ENCODE measurements at places on chromosomes 7 and 10. TPM values are rescaled to one million over a fixed set of nuclear protein-coding genes. Genes with fewer than 3 reads are reported as not detected.

Gene HGF
- 17.9 TPM for total RNA-seq

DNA sequence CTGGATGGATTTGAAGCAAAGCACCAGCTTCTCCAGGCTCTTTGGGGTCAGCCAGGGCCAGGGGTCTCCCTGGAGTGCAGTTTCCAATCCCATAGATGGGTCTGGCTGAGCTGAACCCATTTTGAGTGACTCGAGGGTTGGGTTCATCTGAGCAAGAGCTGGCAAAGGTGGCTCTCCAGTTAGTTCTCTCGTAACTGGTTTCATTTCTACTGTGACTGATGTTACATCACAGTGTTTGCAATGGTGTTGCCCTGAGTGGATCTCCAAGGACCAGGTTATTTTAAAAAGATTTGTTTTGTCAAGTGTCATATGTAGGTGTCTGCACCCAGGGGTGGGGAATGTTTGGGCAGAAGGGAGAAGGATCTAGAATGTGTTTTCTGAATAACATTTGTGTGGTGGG, 14.2 kb downstream of the LEP start:
- no peak overlapping the region for H3K27ac ChIP-seq
- no peak for DNase-seq
- H3K4me3 ChIP-seq = no peak overlapping the region
- H3K4me1 ChIP-seq = peaks cover 10% of the 10 kb centered on the region

DNA sequence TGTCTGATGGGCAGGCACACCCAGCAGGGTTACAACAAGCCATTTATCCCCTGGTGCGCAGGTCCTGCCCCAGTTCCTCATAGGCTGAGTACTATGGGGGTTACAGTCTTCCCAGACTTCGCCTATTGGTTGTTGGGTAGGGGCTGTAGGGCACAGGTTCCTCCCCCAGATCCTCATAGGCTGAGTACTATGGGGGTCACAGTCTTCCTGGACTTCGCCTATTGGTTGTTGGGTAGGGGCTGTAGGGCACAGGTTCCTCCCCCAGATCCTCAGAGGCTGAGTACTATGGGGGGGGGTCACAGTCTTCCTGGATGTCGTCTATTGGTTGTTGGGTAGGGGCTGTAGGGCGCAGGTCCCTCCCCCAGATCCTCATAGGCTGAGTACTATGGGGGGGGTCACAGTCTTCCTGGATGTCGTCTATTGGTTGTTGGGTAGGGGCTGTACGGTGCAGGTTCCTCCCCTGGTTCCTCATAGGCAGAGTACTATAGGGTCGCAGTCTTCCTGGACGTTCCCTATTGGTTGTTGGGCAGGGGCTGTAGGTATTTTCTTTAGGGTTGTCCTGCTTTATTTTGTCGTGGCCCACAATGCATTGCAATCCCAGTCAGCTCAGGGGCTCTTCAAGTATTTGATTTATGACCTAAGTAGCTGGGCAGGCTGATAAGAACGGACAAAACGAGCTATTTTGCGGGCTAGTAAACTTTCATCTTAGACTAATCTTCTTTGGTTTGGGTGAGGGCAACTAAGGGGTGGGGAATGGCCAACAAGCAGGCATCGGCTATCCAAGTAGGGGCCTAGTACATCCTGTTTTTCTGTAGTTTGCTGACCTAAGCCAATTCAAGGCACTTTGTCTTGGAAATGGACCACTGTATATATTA, 3.4 kb downstream of the LRRC27 start:
- H3K36me3 ChIP-seq = peaks cover 2% of the 10 kb centered on the region
- peak overlapping the region; percentile 89 for H3K27ac ChIP-seq
- peaks cover 31% of the 10 kb centered on the region for H3K4me1 ChIP-seq
- H3K4me3 ChIP-seq = no peak overlapping the region

DNA sequence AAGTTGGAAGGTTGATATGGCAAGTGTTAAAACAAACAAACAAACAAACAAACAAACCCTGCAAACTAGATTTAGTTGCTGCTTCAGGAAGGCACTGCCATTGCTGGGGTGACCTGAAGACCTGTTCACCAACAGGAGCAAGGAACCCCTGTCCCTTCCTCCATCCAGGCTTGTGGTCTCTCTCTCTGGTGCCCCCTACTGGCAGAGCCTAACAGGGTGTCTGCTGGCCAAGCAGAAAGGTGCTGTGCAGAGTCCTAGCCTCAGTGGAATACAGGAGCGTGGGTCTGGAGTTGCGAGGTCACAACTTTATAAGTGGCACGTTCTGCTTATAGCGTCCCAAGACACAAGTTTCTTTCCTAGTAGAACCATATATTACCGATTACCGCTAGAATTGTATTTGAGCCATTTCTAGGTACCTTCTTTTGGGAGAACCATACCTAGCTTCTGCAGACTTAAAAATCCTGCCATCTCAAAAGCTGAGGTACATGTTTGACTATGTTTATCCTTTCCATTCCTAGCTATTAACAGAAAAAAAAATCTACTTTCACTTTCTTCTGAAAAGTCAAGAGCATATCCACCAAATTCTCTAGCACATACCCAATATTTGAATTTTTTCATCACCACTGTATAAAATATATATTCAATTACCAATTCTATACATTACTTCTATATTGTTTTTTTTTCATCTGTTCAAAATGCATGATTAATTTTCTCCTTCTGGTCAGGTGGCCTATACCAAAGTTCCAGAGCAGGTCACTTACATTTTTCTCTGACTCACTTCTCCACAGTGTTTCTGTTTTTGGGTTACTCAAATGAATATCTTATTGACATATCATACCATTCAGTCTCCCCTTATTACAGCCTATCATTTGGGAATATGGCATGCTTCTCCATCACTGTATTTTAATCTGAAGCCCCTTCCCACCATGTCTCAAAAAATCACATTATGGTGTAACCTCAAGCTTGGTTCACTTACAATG, 29.1 kb upstream of the CALD1 start:
- no peaks in the 10 kb centered on the region for H3K4me1 ChIP-seq
- H3K27me3 ChIP-seq = no peaks in the 10 kb centered on the region
- no peaks in the 10 kb centered on the region for H3K36me3 ChIP-seq

- no peak for DNase-seq
- no peaks in the 10 kb centered on the region for H3K4me1 ChIP-seq
- no peaks in the 10 kb centered on the region for H3K27me3 ChIP-seq
- no peak overlapping the region for H3K4me3 ChIP-seq
Observed at GRCh38 chr10:17989908-17990767, 38.4 kb downstream of the SLC39A12 start.

GRCh38 chr10:128210215-128211063, 84.2 kb upstream of the MKI67 start:
- DNase-seq = peak; percentile 46
- peaks cover 12% of the 10 kb centered on the region for H3K27me3 ChIP-seq
- no peaks in the 10 kb centered on the region for H3K4me1 ChIP-seq
- no peak overlapping the region for H3K27ac ChIP-seq
- no peaks in the 10 kb centered on the region for H3K36me3 ChIP-seq
- H3K4me3 ChIP-seq = peak overlapping the region; percentile 63

Gene ZP3
- total RNA-seq = 15.7 TPM

DNA sequence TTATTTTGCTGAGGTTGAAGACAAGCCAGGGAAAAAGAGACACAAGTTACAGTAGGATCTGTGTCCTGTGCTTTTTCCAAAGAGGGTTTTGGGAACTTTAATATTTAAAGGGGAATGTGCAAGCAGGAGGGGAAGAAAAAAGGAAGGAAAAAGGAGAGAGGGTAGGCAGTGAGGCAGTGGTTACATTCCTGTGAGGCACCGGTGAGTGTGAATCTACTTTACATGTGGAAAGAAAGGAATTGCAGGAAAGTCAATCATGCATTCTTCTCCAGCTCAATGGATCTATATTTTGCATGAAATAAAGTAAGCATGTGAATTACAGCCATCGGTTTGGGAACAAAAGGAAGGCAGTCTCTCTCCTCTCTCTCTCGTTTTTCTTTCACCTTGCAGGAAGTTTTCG, 12.6 kb upstream of the DYNC2I1 start:
- H3K36me3 ChIP-seq = no peaks in the 10 kb centered on the region
- H3K27me3 ChIP-seq = no peaks in the 10 kb centered on the region
- H3K4me3 ChIP-seq = no peak overlapping the region
- H3K27ac ChIP-seq = no peak overlapping the region
- DNase-seq = no peak

DNA sequence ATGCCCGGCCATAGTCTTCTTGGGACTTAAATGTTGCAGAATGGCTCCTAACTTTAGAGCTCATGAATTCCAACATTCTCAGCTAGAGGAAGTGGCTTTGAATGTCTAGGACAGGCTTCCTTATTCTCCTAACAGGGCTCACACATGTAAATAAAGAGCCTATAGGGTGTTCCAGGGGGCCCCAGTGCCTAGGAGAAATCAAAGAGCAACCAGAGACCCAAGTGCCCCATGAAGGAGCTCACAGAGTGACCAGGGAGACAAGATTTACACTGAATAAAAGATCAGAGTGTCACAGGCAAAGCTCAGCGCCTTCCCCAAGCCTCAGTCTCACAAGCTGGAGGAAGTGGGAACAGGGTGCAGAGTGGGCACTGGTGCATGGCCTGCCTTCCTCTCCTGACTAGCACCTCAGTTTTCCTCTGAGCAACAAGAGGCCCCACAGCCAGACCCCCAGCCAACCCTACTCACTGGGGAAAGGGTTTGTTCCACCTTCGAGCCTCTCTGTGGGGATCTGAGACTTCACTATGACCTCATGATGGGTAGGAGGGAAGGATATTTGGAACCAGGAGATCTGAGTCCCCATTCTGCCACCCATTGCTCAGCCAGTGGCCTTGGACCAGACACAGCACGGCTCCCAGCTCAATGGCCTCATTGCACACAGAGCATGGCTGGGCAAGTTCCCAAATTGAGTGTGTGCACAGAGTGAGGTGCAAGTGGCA, 16.0 kb downstream of the TMEM273 start:
- peaks cover 7% of the 10 kb centered on the region for H3K4me1 ChIP-seq
- no peak overlapping the region for H3K4me3 ChIP-seq
- no peaks in the 10 kb centered on the region for H3K36me3 ChIP-seq
- no peak overlapping the region for H3K27ac ChIP-seq
- DNase-seq = no peak

DNA sequence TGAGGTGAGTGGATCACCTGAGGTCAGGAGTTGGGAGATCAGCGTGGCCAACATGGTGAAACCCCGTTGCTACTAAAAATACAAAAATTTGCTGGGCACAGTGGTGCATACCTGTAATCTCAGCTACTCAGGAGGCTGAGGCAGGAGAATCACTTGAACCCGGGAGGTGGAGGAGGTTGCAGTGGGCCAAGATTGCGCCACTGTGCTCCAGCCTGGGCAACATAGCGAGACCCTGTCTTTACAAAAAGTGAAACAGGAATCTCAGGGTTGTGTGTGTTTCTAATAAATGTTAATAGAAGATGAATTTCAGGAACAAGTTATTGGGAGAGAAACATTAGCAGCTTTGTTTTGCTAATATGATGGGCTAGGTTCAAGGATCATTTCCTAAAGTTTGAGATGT, 19.9 kb downstream of the PPP2R2D start:
- no peaks in the 10 kb centered on the region for H3K36me3 ChIP-seq
- H3K4me3 ChIP-seq = no peak overlapping the region
- no peak overlapping the region for H3K27ac ChIP-seq
- no peaks in the 10 kb centered on the region for H3K4me1 ChIP-seq

Gene ASB10
- total RNA-seq = not detected

Gene SH2D4B
- total RNA-seq = 0.12 TPM

Gene ZNF22
- total RNA-seq = 17.7 TPM

- H3K27me3 ChIP-seq = no peaks in the 10 kb centered on the region
- no peaks in the 10 kb centered on the region for H3K36me3 ChIP-seq
Observed at GRCh38 chr7:85111761-85112160, 75.1 kb downstream of the SEMA3D start.

Gene EVX1
- total RNA-seq = not detected

Gene TBX20
- total RNA-seq = 0.11 TPM

Gene ANKRD7
- total RNA-seq = 0.55 TPM

- DNase-seq = peak; percentile 46
- H3K27ac ChIP-seq = no peak overlapping the region
- H3K4me3 ChIP-seq = no peak overlapping the region
- no peaks in the 10 kb centered on the region for H3K27me3 ChIP-seq
- peaks cover 2% of the 10 kb centered on the region for H3K4me1 ChIP-seq
Observed at GRCh38 chr7:46189255-46189790, 268.3 kb upstream of the IGFBP3 start.

DNA sequence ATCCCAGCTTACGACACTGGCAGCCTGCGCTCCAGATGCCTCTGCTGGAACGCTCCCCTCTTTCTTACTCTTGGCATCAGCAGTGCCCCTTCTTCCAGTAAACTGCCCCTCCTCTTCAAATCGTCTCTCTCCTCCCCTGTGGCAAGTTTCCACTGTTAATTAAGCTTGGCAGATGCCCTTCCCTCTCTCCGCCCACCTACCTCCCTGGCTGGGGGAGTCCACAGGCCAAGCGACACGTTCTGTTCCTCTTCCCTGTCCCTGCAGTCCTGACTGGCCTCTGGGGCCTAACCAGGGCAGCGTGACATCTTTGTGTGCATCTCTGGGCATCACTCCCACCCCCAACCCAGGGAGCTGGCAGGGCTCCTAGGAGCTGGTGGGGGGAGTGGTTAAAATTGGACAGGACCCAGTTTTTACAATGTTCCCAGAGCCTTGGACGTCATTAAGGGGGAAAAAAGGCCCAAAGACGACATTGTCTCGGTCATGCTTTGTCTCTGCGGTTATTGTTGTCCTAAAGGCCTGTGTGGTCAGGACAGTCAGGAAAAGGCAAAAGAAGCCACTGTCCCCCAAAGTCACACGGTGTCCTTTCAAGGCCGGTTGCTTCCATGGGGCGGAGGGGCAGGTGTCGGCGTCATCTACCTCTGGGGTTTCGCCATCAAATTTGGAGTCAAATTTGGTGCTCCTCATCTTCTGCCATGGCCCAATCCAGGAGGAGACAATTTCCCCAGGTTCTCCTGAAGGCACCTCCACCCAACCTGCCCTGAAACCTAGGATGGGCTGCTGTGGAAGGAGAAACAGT, 54.2 kb downstream of the DLG5 start:
- peaks cover 4% of the 10 kb centered on the region for H3K36me3 ChIP-seq
- no peaks in the 10 kb centered on the region for H3K27me3 ChIP-seq
- peaks cover 9% of the 10 kb centered on the region for H3K4me1 ChIP-seq
- H3K27ac ChIP-seq = no peak overlapping the region

Gene C10orf53
- total RNA-seq = 0.09 TPM

Gene SYCE1
- not detected for total RNA-seq

GRCh38 chr10:60377955-60378354, 11.7 kb downstream of the ANK3 start:
- H3K36me3 ChIP-seq = no peaks in the 10 kb centered on the region
- H3K4me1 ChIP-seq = no peaks in the 10 kb centered on the region
- H3K27ac ChIP-seq = no peak overlapping the region
- DNase-seq = no peak
- H3K4me3 ChIP-seq = no peak overlapping the region

Gene OPALIN
- not detected for total RNA-seq
